ENCODE measurements at places on chromosomes 11 and 22. TPM values are rescaled to one million over a fixed set of nuclear protein-coding genes. Genes with fewer than 3 reads are reported as not detected.
A peak's percentile ranks its signal among the peaks of the same experiment; 100 is the strongest.

The B4GAT1 gene
- total RNA-seq, result 8.3 TPM

The APOA4 gene
- not detected for total RNA-seq

The MPPED2 gene
- total RNA-seq, result not detected

The SCGB2A2 gene
- total RNA-seq, result not detected

The GPR83 gene
- not detected for total RNA-seq

The MAJIN gene
- 0.82 TPM for total RNA-seq

The ARHGAP1 gene
- 45.8 TPM for total RNA-seq

The KDM4D gene
- total RNA-seq, result 1.4 TPM

The SLC16A8 gene
- not detected for total RNA-seq

The KRTAP5-2 gene
- not detected for total RNA-seq

The MS4A15 gene
- total RNA-seq, result not detected

The KIF18A gene
- 27.3 TPM for total RNA-seq

DNA sequence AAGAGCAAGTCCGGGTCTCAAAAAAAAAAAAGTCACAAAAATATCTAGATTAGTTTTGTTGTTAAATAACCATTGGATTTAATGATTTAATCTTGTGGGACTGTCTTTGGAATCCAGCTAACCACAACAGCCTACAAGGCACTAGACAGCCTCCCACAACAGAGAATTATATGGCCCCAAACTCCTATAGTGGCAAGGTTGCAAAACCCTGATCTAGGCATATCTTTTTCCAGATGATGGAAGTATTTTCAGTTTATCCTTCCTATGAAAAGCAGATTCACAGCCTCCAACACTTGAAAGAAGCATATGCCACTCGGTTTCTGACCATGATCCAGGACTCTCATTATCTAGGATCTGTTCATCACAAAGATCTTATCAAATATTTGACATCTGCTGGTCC, 5.4 kb upstream of the C11orf87 start:
- no peak for DNase-seq
- H3K4me1 ChIP-seq, result no peaks in the 10 kb centered on the region
- H3K4me3 ChIP-seq, result no peak overlapping the region
- H3K27ac ChIP-seq, result no peak overlapping the region

- DNase-seq, result no peak
- H3K4me1 ChIP-seq, result no peaks in the 10 kb centered on the region
- no peaks in the 10 kb centered on the region for H3K36me3 ChIP-seq
- H3K27me3 ChIP-seq, result peaks cover 1% of the 10 kb centered on the region
These were observed 92.8 kb upstream of the NARS2 start for GRCh38 chr11:78667461-78667860.

DNA sequence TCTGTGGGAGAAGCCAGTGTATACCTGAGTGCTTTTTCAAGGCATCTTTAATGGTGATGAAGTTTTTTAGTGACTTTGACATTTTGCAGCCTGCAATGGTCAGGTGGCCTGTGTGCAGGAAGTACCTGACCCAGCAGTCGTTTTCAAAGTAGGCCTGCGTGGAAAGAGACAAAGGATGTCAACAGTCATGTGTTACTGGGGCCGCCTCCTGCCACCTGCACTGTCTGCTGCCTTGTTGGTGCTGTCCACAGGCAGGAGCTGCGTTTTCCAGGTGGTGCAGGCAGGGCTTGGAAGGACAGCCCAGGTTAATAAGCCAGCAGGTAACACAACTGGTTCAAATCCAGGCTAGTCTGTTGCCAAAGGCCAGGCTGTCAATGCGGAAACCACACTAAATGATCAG, 26.5 kb upstream of the NAP1L4 start:
- H3K4me1 ChIP-seq, result peaks cover 53% of the 10 kb centered on the region
- H3K36me3 ChIP-seq, result peaks cover 54% of the 10 kb centered on the region
- H3K27ac ChIP-seq, result no peak overlapping the region
- H3K27me3 ChIP-seq, result no peaks in the 10 kb centered on the region
- no peak for DNase-seq

DNA sequence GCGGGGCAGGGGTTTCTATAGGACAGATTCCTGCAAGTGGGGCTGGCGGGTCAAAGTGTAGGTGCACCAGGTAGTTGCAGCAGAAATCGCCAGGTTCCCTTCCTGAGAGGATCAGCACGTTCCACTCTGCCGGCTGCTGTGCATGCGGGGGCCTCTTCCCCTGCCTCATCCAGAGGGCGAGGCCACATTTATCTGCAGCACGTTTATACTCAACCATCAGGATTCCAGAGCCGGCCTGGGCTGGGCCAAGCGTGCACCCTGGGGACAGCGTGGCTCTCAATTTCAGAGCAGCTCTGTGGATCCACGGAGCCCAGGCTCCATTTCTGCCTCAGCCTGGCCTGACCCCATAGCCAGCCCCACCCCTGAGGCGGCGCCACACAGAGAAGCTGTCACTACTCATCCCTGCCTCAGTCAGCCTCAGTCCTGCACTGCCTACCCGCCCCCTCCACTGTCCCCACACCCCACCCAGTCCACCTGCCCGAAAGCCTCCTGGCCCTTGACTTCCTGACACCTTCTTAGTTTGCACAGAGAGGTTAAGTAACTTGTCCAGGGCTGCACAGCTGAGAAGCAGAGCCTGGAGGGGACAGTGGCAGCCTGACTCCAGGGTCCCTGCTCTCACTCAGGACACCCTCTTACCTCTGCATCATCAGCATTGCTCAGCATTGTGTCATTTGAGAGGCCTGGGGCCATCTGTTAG, 45.9 kb upstream of the RTL6 start:
- peaks cover 35% of the 10 kb centered on the region for H3K27me3 ChIP-seq
- DNase-seq, result no peak
- peaks cover 2% of the 10 kb centered on the region for H3K4me1 ChIP-seq
- no peak overlapping the region for H3K4me3 ChIP-seq
- no peaks in the 10 kb centered on the region for H3K36me3 ChIP-seq
- H3K27ac ChIP-seq, result no peak overlapping the region

- H3K4me3 ChIP-seq, result no peak overlapping the region
- no peaks in the 10 kb centered on the region for H3K4me1 ChIP-seq
- peaks cover 7% of the 10 kb centered on the region for H3K27me3 ChIP-seq
- DNase-seq, result no peak
- H3K36me3 ChIP-seq, result no peaks in the 10 kb centered on the region
- H3K27ac ChIP-seq, result no peak overlapping the region
These were observed 11.6 kb downstream of the DEPDC7 start for GRCh38 chr11:33027233-33027632.

DNA sequence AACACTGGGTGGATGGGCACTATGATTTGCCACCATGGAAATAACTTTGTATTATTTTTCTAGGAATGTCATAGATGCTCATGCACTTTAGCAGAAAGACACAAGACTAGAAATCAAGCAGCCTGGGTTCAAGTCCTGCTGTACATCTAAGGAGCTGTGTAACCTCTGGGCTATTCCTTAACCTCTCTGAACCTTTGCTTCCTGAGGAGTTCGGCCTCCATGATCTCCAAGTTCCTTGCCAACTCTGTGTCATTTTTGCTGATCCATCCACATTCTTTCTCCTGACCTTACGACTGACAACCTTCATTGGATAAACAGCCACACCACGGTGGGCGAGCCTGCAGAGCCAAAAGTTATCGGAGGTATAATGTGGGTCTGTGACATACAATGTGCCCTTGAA, 24.1 kb downstream of the ETS1 start:
- H3K27me3 ChIP-seq, result no peaks in the 10 kb centered on the region
- DNase-seq, result no peak
- no peak overlapping the region for H3K4me3 ChIP-seq
- no peaks in the 10 kb centered on the region for H3K36me3 ChIP-seq
- H3K27ac ChIP-seq, result no peak overlapping the region

GRCh38 chr11:15625691-15626090, 511.0 kb downstream of the INSC start:
- no peak for DNase-seq
- H3K27me3 ChIP-seq, result peaks cover 6% of the 10 kb centered on the region
- H3K4me1 ChIP-seq, result no peaks in the 10 kb centered on the region

- DNase-seq, result peak; percentile 99
- H3K27ac ChIP-seq, result peak within 1 kb of the TSS; percentile 93
- H3K4me3 ChIP-seq, result peak within 1 kb of the TSS; percentile 96
- H3K27me3 ChIP-seq, result peaks cover 2% of the 10 kb centered on the region
- H3K36me3 ChIP-seq, result peaks cover 9% of the 10 kb centered on the region
These were observed at the start of gene UBE4A for GRCh38 chr11:118359295-118359958. UBE4A (plus strand) TSS chr11:118359600; CDS start chr11:118365081, 5,481 bp downstream.

- peaks cover 26% of the 10 kb centered on the region for H3K36me3 ChIP-seq
- no peaks in the 10 kb centered on the region for H3K27me3 ChIP-seq
- no peak overlapping the region for H3K4me3 ChIP-seq
These were observed 61.7 kb downstream of the DGCR2 start for GRCh38 chr22:19060356-19061009.

DNA sequence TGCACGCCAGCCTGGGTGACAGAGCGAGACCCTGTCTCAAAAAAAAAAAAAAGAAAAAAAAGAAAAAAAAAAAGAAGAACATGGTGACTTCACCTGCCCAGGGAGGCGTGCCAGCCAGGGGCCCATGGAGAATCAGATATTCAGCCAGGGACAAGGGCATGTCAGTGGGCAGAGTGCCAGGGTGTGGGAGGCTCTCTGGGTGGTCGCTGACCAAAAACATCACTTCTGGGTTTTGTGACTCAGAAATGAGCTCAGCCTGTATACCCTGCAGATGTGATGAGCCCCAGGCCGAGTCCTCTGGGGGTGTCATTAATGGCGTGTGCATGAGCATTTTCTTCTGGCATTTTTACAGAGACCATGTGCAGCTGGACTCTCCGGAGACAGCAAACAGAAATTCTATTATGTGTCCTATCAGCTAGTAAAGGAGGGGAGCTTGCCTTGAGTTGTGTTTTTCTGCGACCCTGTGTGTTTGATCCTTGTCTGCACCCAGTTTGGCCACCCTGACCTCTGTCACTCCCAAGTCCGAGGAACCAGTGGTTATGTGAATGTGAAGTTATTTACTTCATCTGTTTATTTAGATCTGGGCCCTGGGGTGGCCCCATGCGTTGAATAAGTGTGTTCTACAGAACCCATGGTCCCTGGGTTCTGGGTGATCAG, 53.6 kb downstream of the BCR start:
- peaks cover 20% of the 10 kb centered on the region for H3K36me3 ChIP-seq
- peak overlapping the region; percentile 16 for H3K27ac ChIP-seq
- no peaks in the 10 kb centered on the region for H3K27me3 ChIP-seq
- H3K4me3 ChIP-seq, result no peak overlapping the region

DNA sequence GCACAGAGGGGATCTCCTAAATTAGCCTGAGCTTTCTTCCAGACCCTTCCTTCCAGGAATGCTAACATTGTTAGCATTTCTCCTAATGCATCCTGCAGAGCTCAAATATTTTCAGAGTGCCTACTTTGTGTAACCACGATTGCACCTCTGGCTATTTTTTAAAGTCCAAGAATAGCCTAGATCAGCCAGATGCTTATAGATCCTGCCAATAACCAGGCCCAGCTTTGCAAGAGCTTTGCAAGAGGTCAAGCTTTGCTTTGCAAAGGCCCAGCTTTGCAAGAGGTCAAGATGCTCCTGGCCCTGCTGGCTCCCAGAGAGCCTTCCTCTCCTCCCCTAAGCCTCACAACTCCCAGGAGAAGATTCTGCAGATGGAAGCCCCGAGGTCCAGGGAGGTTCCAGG, 491.9 kb downstream of the MN1 start:
- no peaks in the 10 kb centered on the region for H3K36me3 ChIP-seq
- no peak overlapping the region for H3K27ac ChIP-seq
- peaks cover 3% of the 10 kb centered on the region for H3K27me3 ChIP-seq
- no peak overlapping the region for H3K4me3 ChIP-seq

GRCh38 chr11:34226210-34226609, 120.8 kb downstream of the NAT10 start:
- peaks cover 5% of the 10 kb centered on the region for H3K4me1 ChIP-seq
- H3K36me3 ChIP-seq, result no peaks in the 10 kb centered on the region
- no peak for DNase-seq
- no peak overlapping the region for H3K27ac ChIP-seq

DNA sequence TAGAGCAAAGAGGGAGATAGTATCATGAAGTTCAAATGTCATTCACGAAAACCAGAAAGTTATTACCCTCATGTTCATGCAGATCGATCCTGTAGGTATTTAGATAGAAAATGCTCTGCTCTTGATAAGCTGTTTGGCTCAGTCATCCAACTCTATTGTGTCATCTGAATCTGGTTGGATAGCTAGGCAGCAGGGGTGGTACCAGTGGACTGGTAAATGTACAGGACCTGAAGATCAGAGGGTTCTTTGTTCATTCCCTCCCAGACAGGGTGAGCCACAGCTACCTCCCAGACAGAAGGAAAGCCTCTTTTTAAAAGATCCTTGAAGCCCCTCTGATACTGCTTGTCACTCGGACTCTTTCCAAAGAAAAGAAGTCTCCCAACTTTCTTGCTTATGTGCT, 29.8 kb upstream of the DRD2 start:
- H3K4me3 ChIP-seq, result no peak overlapping the region
- peaks cover 11% of the 10 kb centered on the region for H3K27me3 ChIP-seq

DNA sequence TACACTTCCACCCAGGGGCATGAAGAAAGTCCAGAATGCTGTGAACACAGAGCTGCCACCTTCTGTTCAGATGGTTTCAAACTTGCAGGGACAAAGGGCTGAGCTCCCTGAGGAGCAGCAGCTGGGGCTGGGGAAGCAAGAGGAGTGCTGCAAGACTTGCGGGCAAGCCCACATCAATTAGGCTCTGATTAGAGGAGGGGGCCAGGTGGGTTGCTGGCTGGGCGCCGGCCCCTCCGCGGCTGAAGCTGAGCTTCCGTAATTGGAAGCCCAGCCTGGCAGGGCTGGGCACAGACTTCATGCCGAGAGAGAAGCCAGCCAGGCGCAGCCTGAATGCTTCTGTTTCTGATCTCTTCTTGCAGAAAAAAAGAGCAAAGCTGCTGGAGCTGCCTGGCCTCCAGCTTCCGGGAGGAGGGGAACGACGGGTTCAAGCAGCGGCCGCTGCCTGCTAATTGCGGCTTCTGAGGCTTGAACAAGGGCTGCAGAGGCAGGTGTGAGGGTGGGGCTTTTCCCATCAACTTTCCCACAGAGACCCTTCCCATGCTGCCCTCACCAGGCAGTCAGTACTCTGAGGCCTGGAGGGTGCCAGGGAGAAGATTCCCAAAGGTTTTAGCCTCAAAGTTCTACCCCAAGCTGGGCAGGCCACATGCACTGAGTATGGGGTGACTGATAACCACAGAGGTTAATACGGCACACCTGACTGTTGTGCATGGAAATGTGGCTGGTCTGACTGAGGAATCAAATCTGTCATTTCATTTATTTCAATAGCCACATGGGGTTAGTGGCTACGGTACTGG, 91.1 kb upstream of the LMO1 start:
- DNase-seq, result no peak
- H3K27me3 ChIP-seq, result peaks cover 8% of the 10 kb centered on the region
- no peak overlapping the region for H3K27ac ChIP-seq

GRCh38 chr22:44133161-44133560, 47.6 kb upstream of the PARVG start:
- no peak overlapping the region for H3K27ac ChIP-seq
- no peaks in the 10 kb centered on the region for H3K27me3 ChIP-seq
- DNase-seq, result no peak
- H3K4me3 ChIP-seq, result no peak overlapping the region
- H3K36me3 ChIP-seq, result peaks cover 46% of the 10 kb centered on the region

DNA sequence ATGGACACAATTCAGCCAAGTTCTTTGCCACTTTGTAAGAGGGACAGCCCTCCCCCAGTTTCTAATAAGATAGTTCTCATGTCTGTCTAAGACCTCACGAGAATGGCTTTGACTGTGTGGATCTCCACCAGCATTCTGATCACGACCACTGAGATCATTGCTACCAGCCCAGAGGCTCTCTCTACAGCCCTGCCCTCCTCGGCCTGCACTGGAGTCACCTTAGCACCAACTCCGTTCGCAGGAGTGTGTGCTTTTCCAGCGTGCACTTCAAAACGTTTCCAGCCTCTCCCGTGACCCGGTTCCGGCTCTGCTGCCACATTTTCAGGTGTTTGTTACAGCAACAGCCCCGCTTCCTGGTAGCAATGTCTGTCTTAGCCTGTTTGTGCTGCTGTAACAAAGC, 26.2 kb downstream of the TSPAN32 start:
- H3K27ac ChIP-seq, result no peak overlapping the region
- H3K36me3 ChIP-seq, result no peaks in the 10 kb centered on the region
- no peak overlapping the region for H3K4me3 ChIP-seq
- H3K27me3 ChIP-seq, result peaks cover 8% of the 10 kb centered on the region
- H3K4me1 ChIP-seq, result no peaks in the 10 kb centered on the region

Data from activated CD4-positive, alpha-beta memory T cell treated with anti-CD3 and anti-CD28 coated beads for 36 hours (primary cell).